ENCODE measurements at places on chromosomes 4 and X.

GRCh38 chr4:165600959-165601683 lies 222.3 kb downstream of the CPE start:
- no peak overlapping the region for H3K27ac ChIP-seq
- no peaks in the 10 kb centered on the region for H3K36me3 ChIP-seq
- H3K4me1 ChIP-seq: no peaks in the 10 kb centered on the region
- H3K4me3 ChIP-seq: no peak overlapping the region
- H3K27me3 ChIP-seq: no peaks in the 10 kb centered on the region

DNA sequence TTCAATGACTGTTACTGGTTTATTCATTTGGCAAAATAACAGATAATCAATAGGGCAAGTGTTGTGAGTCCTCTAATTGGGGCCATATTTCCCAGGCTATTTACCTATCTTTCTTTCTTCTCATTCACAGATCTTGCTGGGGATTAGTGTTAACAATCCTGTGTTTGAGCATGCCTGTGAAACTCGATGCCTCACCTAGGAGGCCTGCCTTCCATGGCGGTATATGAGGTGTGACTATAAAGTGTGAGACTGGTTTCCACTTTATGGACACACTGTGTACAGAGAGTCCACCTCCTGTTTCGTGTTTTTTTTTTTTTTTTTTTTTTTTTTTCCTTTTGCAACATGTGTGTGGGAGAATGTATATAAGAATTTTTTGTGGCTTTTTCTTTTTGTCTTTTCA lies 199.3 kb downstream of the BMPR1B start:
- no peak for DNase-seq
- no peaks in the 10 kb centered on the region for H3K4me1 ChIP-seq
- H3K27ac ChIP-seq: no peak overlapping the region
- no peaks in the 10 kb centered on the region for H3K27me3 ChIP-seq
- H3K4me3 ChIP-seq: no peak overlapping the region

DNA sequence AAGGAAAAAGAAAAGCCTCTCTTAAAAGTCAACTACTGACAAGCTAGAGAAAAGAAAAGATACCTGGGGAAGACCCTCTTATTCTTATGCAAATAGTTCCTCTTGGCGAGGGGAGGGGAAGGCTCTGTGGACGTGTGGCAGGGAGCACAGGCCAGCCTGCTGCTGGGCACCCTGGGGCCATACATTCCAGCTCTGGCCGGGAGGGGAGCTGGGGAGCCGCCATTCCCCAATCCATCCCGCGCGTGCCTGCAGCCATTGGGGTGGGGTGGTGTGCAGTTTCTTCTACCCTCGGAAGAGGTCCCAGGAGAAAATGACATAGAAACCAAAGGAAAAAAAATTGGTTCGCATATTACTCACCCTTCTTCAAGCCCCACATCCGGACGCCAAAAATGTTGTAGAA lies 1496.4 kb downstream of the RPA4 start:
- no peak overlapping the region for H3K4me3 ChIP-seq
- H3K4me1 ChIP-seq: no peaks in the 10 kb centered on the region
- no peak overlapping the region for H3K27ac ChIP-seq
- H3K36me3 ChIP-seq: no peaks in the 10 kb centered on the region
- no peaks in the 10 kb centered on the region for H3K27me3 ChIP-seq

- H3K4me3 ChIP-seq: no peak overlapping the region
- no peak overlapping the region for H3K27ac ChIP-seq
- H3K4me1 ChIP-seq: no peaks in the 10 kb centered on the region
- peaks cover 19% of the 10 kb centered on the region for H3K27me3 ChIP-seq
- DNase-seq: no peak
These were observed 34.0 kb downstream of the VCX start for GRCh38 chrX:7876957-7877356.

DNA sequence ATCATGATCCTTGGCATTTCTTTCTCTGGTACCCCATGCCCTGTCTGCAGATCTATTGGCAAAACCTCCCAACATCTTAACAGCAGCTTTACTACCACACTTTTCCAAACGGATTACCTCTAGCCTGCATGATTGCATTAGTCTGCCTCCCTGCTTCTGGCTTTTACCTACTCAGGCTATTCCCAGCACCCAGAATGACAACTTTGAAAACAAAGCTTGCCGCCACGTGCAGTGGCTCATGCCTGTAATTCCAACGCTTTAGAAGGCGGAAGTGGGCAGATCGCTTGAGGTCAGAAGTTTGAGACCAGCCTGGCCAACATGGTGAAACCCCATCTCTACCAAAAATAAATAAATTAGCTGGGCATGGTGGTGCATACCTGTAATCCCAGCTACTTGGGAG lies 60.2 kb downstream of the UBE2K start:
- H3K27me3 ChIP-seq: no peaks in the 10 kb centered on the region
- no peak for DNase-seq
- no peak overlapping the region for H3K4me3 ChIP-seq
